ENCODE measurements at places on chromosomes 2 and 18.

DNA sequence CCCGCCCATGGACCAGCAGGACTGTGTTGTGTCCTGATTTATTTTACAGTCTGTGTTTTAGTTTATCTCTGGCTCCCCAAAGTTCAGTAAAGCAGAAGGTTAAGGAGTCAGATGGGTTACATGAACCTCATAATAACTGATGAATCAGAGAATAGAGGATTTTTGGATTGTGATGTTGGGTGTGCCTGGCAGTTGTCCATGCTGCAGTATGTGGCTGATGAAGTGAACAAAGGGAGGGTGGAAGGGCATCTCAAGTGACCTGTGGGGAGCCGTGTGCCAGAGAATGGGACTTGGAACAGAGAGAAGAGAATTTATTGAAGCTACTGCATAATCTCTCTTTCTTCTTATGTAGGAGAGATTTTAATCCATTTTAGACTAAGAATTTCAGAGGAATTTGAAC lies 145.5 kb downstream of the MAP4K4 start:
- DNase-seq: peak; percentile 28

DNA sequence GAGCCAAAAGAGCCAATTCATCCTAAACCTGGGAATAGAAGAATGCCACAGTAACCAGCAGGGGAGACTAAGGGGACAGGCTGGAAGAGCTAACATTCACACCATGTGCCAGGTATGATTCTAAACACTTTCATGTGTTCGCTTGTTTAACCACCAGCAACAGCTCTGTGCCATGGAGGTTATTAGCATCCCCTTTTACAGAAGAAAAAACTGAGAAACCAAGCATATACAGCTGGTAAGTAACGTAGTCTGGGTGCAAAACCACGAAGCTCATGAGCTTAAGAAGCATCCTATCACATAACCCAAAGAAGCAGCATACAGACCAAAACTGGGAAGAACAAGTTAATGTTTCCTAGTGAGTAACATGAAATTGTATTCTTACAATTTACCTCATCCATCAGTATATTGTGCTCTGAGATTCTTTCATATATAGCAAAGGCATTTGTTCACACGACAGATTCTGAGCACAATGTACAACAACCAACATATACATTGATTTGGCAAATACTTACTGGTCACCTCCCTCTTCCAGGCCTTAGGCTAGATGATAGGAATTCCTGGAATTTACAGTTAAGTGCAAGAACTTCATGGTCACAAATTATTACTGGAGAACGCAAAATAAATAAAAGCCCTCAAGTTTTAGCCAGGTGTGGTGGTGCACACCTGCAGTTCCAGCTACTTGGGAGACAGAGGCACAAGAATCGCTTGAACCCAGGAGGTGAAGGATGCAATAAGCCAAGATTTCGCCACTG lies 36.5 kb upstream of the HNRNPA3 start:
- DNase-seq: no peak

DNA sequence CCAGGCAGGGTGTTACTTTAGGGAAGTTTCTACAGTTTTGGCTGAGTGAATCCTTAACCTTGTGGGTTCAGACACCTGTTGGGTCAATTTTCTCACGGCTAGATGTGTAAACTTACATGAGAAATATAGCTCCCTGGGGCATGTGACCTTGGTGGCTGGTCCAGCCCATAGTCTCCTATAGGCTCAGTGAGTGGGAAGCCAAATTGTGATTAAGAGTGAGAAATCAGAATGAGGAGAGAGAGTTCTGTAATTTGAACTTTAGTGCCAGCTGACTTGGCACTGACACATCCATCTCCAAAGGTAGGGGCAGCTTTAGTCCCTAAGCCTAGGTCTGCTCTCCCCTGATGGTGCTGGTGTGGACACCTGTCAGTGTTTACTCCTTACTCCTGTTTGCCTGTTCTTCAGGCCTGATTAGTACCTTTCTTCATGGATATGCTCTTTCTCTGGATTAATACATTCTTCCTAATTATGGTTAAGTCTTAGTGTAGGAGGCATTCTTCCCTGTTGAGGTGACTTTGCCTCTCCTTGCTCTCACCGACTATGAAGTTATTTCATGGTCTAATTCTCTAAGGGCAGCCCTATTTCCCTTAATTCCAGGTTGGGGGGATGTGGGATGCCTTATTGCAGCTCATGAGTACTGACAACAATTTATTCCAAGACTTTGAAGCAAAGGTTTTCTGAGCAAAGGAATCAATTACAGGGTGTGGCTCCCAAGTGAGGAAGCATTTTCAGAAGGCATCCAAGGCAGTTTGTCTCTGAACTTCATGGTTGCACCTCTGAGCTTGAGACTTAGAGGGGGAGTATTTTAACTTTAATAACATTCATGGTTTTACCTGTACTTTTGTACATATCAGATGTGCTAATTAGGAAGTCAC lies 177.3 kb downstream of the DYSF start:
- DNase-seq: no peak

DNA sequence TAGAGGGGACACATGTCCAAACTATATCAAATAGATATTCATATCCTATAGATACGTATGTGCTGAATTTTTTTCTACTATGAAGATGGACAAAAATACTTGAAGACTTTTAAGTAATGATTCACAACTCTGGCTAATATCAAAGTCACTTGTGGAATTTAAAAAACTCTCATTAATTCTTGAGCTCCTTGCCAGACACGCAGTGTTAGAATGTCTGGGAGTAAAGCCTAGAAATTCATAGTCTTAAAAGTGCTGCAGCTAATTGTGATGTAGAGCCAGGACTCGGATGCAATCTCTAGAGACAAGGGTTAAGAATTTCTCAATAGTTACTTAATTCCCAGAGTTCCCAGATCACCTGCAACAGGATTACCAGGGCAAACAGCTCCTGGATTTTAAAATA lies 107.4 kb downstream of the ARL6IP6 start:
- DNase-seq: peak; percentile 87

DNA sequence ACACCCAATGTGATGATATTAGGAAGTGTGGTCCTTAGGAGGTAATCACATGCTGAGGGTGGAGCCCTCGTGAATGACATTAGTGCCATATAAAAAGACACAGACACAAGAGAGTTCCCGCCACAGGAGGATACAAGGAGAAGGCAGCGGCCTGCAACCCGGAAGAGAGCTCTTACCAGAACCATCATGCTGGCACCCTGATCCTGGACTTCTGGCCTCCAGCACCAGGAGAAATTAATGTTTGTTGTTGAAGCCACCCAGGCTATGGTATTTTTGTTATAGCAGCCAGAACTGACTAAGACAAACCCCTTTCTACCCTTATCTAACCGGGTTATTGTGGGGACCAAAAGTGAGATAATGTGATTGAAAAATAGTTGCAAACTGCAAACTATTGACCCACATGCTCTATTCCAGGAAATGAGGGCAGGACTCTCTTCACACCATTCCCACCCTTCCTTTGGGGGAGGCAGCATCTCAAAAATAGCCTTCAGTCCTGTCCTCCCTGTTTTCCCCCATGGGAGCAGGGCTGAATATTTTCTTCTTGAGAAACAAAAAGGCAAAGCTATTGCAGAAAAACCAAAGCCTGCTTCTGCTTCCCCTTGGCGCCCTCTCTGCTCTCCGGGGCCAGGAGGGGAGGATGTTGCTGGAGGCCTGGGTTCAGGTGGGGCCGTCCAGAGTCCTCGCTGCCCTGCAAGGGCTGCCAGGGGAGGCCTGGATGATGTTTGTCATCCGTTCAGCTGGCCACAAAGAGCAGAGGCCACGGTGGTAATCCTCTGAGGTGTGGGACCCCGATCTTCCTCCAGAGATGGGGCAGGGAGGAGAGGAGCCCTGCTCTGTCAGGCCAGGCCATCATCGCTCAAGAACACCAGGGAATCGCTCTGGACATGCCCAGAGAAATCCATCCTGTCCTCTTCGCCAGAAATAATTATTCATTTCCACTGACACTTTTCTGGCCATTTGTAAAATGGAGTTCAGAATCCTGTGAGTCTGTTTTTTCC lies 73.8 kb upstream of the HAAO start:
- DNase-seq: no peak

- peak; percentile 69 for DNase-seq
These were observed 66.8 kb downstream of the XDH start for GRCh38 chr2:31347750-31348149.

DNA sequence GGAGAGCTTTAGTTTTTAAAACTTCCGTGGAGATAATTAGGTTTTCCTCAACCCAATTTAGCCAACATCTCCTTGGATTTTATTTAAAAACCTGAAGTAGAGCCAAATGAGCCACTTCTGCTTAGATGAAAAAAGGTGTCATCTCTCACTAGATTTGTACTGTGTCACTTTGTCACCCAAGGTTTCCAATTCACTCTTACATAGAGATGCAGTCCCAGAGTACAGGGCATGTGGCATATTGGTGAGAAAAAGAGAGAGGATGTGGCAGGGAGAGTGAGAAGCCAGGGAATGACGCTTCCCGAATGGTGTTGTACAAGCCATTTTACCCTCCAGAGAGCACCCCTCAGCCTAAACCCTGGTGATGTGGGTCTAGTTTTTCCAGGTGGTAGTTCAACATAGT lies 44.4 kb upstream of the CTLA4 start:
- DNase-seq: no peak

GRCh38 chr2:204494681-204495080 lies 50.6 kb upstream of the PARD3B start:
- DNase-seq: no peak

DNA sequence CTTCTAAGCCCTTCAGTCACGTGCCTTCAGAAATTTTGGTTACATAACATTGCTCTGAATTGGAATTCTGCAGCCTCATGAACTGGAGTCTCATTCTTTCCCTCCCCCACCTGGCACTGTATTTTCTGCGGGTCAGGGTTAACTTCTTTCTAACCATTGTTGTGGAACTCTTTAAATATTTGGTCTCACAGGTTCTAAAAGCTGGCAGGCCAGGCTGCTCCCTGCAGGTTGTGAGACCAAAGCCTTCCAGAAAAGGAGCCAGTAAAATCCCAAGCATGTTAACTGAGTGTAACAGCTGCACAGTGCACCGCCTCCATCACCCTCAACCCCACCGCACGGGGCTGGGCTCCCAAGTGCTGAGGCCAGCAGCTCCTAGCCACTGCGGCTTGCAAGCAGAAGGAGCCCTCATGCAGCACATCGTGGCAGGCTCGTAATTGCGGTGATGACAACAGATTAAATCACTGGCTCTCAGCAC lies 174.1 kb upstream of the ALPP start:
- peak; percentile 30 for DNase-seq

DNA sequence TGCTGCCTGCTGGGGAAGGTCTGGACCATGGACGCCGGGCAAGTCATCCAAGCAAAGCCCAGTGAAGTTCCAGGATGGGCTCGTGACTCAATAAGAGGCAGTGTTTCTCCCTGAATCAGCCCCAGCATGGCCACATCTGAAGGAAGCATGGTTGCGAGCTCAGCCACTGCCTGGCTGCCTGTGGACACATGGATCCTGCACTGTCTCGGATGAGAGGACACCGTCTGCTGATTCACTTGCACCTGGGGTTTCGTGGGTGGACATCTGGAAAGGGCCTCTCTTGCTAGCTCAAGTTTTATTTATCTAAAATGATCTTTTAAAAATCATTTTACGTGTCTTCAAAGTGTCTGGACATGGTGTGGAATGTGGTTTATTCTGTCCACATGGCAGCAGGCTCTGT lies 224.8 kb upstream of the FN1 start:
- DNase-seq: peak; percentile 93

DNA sequence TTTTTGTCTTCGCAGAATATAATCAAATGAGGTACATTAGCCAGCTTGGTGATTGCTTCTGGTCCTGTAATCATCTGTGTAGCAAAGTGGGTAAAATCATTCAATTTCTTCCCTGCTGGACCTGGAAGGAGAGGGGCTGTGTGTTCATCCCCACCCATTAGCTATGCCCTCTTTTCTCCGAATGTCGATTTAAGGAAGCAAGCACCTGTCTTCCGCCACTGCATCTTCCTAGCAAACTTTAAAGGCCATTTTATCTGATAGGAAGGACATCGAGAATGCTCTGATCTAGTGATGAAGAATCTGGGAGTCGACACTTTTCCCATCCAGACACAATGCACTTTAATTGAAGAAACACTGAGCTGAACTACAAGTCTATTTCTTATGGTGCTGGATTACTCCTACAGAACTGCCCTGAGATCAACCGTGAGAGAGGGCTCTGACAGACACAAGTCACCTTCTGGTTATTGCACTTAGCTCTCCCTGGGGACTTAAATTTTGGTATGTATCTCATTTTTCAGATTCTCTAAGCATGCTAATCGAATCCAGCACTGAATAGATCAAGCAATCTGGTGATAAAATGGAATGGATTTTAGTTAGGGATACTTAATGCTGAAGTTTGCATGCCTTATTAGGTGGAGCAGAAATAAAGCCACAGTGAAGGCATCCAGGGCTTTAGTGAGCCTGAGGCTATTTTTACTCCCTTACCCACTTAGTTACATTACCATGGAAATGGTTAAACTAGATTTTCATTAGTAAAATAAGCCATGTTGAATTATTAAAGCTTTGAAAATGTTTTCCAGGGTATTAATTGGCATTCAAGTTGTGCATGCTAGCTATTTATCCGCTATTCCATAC lies 1.3 kb downstream of the NYAP2 start:
- no peak for DNase-seq

GRCh38 chr18:57856128-57856527 lies 53.0 kb upstream of the ATP8B1 start:
- no peak for DNase-seq

- DNase-seq: no peak
These were observed 4.4 kb upstream of the PAX3 start for GRCh38 chr2:222303045-222303827.

DNA sequence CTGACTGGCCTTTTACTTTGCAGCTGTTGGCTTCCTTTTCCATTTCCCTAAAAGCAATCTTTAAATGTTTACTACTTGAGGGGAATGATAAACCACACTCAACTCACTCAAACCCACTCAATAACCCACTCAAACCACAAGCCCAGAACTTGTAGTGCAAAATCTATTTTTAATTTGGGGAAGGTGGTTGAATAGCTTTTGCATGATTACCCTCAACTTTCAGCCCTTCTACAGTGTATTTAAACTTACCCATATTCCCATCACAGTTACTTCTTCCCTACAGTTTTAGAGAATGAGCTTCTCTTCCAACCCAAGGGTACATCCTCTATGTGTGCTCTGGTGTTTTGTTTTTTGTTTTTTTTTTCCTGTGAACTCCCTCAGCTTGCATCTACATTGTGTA lies 636.1 kb downstream of the TDRD15 start:
- DNase-seq: no peak

GRCh38 chr2:20766798-20767644 lies 55.9 kb downstream of the LDAH start:
- DNase-seq: no peak

DNA sequence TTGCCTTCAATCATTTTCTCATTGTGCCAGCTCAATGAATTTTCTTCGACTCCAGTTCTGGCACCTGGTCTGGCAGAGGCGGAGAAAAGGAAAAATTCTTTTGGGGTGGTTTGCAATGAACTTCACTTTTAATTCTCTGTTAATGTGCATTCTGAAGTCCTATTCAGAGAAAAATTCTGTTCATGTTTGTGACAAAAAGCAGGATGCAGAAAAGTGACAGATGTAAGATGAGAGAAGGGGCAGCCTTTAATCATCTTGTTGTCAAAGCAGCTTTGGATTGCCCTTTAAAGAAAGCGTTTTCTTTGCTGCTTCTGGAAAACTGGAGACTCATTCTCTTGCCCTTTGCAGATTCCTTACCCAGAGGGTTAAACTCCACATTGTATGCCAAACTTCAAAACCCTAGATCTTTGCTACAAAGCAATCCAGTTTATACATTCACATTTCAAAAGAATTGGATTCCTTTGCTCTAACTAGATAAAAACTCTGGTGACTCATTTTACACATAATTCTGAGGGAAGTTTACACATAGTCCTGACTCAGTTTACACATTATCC lies 94.6 kb upstream of the CAVIN2 start:
- no peak for DNase-seq
